ENCODE measurements at places on chromosomes 7 and 10. TPM values are rescaled to one million over a fixed set of nuclear protein-coding genes. Genes with fewer than 3 reads are reported as not detected.

SCIN gene
- 0.13 TPM for total RNA-seq

HOXA13 gene
- total RNA-seq = not detected

CTAGE6 gene
- 0.11 TPM for total RNA-seq

DPCD gene
- 22.7 TPM for total RNA-seq

RNF148 gene
- 0.22 TPM for total RNA-seq

DLG5 gene
- total RNA-seq = 8.8 TPM

TMEM176B gene
- 33.4 TPM for total RNA-seq

HMX3 gene
- total RNA-seq = not detected

FAM237B gene
- not detected for total RNA-seq
